ENCODE measurements at places on chromosomes 11 and 22. TPM values are rescaled to one million over a fixed set of nuclear protein-coding genes. Genes with fewer than 3 reads are reported as not detected.

GRCh38 chr11:119155733-119156492 lies 7.1 kb downstream of the ABCG4 start:
- no peak for DNase-seq

DNA sequence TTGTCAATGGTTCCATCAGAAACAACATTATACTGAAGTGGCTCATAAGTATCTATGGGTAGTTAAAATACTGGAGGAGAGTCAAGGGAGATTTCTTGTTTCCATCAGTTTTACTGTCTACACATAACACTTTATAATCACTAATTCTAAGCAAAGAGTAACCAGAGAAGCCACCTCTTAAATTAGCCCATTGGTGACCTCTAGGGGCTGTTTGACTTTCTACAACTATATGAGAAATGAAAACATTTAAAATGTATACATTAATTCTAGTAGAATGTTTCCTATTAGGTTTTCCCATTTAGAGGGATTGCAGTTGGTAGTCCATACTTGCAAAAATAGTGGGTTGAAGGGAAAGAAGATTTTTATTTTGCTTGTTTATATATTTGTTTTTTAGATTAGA lies 504.3 kb downstream of the FAM181B start:
- DNase-seq: peak; percentile 7

DNA sequence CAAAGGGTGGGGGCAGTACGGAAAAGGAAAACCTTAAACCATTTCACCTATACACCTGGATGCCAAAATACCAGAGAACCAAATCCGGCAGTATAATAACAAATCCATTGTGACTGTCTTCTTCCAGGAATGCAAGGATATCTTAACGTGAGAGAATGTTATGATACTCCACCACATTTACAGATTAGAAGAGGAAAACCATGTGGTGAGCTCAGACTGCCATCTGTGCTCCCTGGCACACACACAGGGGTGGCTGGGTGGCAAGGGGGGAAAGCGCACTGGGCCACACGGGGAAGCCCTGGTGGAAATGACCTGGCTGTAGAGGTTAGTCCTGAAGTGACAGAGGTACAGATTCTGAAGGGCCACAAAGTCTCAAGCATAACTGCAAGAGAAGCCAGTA lies 9.9 kb downstream of the EIF1AD start:
- no peak for DNase-seq

DNA sequence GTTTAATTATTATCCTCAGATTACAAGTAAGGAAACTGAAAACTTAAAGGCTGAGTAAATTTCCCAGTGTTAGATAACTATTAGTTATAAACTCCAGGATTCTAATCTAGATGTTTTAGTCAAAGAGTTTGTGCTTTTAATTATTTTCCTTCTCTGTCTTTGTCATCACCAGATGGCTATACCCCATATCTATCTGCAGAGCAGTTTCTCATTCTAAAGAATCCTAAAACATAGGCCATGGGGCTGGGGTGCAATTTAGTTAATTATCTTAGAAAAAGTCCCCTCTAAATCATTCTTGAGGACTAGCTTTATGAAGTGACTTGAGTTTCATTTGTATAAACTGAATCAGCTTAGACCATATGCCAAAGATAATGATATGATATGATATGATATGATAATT lies 556.3 kb upstream of the ANO5 start:
- DNase-seq: no peak

DNA sequence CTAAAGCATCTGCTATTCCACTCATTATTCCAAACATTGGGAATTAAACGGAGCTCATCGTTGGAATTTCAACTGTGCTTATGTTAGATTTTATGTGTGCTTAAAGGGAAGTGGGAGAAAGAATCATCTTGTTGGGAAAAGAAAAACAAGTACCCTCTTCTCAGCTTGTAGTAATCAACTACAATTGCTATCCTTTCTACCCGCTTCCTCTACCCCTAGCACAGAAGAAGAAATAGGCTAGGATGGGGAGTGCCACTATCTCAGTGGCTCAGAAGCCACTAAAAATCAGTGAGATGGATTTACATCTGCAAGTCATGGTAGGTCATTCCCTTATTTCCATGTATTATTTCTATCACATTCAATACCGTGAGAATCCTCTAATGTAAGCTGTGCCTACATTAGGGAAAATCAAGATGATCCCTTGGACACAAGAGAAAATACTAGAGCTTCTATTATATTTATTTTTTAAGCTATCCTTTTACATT lies 97.9 kb upstream of the CD44 start:
- DNase-seq: no peak

GRCh38 chr22:37058917-37059701 lies 7.6 kb downstream of the KCTD17 start:
- DNase-seq: no peak

Gene OR5P2
- not detected for total RNA-seq

Gene ANAPC15
- 74.5 TPM for total RNA-seq

- DNase-seq: no peak
Observed at GRCh38 chr11:78359921-78360320, 57.7 kb downstream of the GAB2 start.

DNA sequence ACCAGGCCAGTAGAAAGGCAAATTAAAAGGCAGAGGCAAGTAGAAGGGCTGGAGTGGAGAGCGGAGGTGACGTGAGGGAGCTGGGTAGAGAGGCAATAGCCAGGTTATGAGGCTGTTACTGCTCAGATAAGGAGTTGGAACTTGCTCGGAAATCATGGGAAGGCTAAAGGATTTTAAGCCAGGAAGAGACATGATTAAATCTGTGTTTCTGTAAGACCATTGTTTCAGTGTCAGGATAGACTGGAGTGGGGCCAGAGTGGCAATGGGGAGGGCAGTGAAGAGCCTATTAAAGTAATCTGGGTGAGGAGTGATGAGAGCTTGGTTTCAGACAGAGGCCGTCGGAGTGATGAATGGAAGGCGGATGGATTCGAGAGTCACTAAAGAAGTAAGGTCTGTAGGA lies 39.0 kb downstream of the GRAMD1B start:
- no peak for DNase-seq

GRCh38 chr11:22668005-22668796 lies 1.8 kb downstream of the GAS2 start:
- DNase-seq: no peak

- DNase-seq: no peak
Observed at GRCh38 chr11:28366549-28367346, 258.6 kb downstream of the METTL15 start.

DNA sequence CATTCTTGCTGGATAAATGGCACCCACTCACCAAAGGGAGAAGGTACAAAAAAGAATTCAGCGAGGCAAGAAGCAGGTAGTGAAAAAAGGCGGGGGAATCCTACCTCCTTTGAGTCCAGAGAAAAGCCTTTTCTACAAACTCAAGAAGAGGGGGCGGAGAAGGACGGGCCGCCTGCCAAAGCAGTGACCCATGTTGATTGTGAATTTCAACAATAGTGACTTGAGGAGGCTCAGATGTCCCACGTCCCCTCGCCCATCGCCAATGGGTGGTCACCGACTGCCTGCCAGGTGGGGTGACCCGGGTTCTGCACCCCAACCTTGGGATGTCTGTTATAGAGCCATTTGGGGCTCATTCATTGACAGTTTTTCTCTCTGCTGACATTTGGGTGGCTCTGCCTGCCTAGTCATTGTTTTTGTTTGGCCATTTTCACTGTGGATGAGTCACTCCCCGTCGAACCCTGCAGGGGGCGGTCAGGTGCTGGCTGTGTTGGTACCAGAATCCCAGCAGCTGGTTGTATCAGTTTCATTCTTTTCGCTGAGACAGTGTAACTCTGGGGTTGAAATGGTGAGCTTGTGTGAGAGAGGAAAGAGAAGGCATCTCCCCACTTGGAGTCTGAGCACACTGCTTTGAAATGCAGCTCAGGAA lies 163.4 kb upstream of the NCAM1 start:
- peak; percentile 40 for DNase-seq

GRCh38 chr11:124101737-124102136 lies 13.5 kb upstream of the VWA5A start:
- DNase-seq: no peak

- no peak for DNase-seq
Observed at GRCh38 chr11:107677924-107678631, 33.8 kb downstream of the SLN start.

DNA sequence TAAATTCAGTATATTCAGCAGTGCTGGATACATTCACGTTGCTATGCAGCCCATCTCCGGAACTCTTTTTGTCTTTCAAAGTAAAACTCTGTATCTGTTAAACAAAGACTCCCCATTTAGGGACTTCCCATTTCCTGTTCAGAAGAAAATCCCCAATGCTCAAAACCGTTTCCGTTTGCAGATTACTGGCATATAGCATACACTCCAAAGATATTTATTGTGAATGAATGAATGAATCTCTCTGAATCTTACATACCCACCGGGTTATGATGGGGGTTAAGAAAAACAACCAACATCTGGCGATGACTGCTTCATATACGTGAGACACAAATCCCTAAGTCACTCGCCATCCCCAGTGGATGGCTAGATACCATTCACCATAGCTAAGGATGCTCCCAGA lies 1.6 kb downstream of the THY1 start:
- no peak for DNase-seq

- DNase-seq: no peak
Observed at GRCh38 chr11:135069890-135070289, 657.8 kb upstream of the B3GAT1 start.

GRCh38 chr22:47547881-47548650 lies 785.6 kb downstream of the TBC1D22A start:
- no peak for DNase-seq

Gene CLP1
- 21.2 TPM for total RNA-seq

Gene RFPL2
- total RNA-seq: 0.30 TPM

GRCh38 chr11:64322925-64323260 lies 5.0 kb downstream of the PRDX5 start:
- no peak for DNase-seq

- DNase-seq: no peak
Observed at GRCh38 chr22:22882033-22882717, 5.4 kb upstream of the IGLL5 start.

Gene HPX
- total RNA-seq: not detected

Gene CRYBB1
- total RNA-seq: not detected

Gene CD248
- total RNA-seq: 2.4 TPM

Gene CHRM1
- not detected for total RNA-seq

DNA sequence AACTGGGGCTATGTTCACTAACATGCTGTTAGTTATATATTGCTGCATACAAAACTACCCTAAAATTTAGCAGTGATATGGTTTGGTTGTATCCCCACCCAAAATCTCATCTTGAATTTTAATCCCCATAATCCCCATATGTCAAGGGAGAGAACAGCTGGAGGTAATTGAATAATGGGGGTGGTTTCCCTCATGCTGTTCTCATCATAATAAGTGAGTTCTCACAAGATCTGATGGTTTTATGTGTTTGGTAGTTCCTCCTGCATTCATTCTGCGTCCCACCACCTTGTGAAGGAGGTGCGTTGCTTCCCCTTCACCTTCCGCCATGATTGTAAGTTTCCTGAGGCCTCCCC lies 10.0 kb upstream of the PATL1 start:
- DNase-seq: no peak

Gene POTEH
- not detected for total RNA-seq

GRCh38 chr22:19631899-19632667 lies 82.2 kb upstream of the SEPTIN5 start:
- no peak for DNase-seq

Gene XKR3
- not detected for total RNA-seq

Gene MS4A6A
- total RNA-seq: not detected

- DNase-seq: no peak
Observed at GRCh38 chr22:40070701-40071100, 75.9 kb downstream of the FAM83F start.

DNA sequence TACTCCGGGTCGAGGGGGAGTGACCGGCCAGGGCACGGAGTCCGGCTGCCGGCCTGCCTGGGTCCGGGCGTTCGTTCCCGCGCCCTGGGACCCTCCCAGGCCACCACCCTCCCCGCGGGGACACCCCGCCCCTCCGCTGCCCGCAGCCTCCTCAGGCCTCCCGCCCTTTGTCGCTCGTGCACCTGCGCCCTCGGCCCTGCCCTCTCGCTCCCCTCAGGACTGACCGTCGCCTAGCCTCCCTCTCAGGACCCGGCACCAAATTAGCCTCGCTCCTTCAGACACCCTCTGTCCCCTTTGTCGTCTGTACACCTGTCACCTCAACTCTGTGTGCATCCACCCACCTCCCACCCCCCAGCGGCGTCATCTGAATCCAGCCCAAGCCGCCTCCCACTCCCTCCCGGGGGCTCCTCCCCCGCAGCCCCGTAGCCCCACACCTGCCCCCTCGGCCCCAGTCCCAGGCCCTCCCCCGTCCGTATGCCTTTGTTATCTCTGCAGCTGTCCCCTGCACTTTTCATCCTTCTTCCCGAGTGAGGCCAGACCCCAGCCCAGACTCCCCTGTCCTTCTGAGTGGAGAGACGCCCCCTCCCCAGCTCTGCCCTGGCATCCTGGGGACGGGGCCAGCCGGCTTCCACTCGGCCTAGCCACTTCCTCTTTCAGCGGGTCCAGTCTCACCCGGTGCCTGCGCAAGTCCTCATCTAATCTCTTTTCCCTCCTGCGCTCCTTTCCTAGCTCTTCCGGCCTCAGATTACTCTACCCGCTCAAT lies 643 bp downstream of the TIGD3 start:
- peak; percentile 68 for DNase-seq

Gene WNT7B
- total RNA-seq: not detected

- no peak for DNase-seq
Observed at GRCh38 chr11:79108851-79109250, 332.0 kb downstream of the TENM4 start.

Gene KCNQ1
- total RNA-seq: 24.3 TPM

DNA sequence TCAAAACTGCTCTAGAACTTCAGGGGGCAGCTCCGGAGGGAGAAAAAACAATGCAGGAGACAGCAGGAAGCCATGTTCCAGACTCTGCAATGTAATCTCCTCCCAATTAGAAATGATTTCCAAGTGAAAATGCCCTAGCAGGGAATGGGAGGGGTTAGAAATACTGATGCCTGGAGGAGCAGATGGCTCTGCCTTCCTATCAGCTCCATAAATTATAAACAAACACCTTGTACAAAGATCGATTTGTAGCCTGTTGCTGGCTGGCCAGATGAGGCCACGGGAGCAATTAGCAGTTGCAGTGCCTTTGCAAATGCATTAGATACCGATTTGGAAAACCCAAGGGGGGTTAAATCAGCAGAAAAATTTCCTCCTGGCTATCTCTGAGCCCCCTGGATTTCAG lies 46.6 kb upstream of the CHRM4 start:
- DNase-seq: no peak

- DNase-seq: no peak
Observed at GRCh38 chr11:7484645-7485044, 661 bp upstream of the OLFML1 start.

GRCh38 chr11:3855808-3856491 lies 486 bp downstream of the STIM1 start:
- DNase-seq: peak; percentile 59

Gene TRIM49
- total RNA-seq: not detected

DNA sequence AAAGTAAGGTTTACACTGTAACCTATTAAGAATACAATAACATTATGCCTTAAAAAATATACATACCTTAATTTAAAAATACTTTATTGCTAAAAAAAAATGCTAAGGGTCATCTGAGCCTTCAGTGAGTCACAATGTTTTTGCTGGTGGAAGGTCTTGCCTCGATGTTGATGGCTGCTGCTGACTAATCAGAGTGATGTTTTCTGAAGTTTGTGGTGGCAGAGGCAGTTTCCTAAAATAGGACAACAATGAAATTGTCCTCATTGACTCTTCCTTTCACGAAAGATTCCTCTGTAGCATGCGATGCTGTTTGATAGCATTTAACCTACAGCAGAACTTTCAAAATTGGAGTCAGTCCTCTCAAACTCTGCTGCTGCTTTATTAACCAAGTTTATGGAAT lies 97.6 kb downstream of the FAT3 start:
- no peak for DNase-seq

Data from activated CD4-positive, alpha-beta T cell treated with anti-CD3 and anti-CD28 coated beads, Interleukin-2, amount 10 ng/mL, durations not matched to agents 7 days and 5 days (primary cell).